ENCODE measurements at places on chromosomes 5 and 9.
A peak's percentile ranks its signal among the peaks of the same experiment; 100 is the strongest.

DNA sequence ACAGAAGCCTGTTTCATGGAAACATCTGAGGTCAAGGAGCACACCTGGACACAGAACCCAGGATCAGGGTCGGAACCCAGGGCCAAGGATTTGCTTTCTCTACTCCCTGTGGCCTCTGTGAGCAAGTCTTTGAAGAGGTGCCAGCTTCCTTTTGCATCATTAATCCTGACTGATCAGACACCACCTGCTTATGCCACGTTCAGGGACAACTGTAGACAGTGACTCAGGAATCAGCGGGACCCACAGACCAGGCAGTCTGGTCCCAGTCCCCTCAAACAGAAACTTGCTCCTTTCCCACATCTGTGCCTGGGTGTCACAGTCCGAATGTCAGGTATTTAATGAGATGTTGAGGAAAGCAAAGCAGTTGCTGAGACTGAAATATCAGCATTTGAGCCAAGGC lies 154.8 kb downstream of the SGCD start:
- no peak for DNase-seq

GRCh38 chr9:133709015-133709611 lies 29.0 kb downstream of the SARDH start:
- DNase-seq, result no peak

- DNase-seq, result no peak
These were observed 317.1 kb downstream of the KCTD16 start for GRCh38 chr5:144487761-144488160.

GRCh38 chr5:55159763-55160492 lies at the start of gene GPX8:
GPX8 (plus strand) TSS chr5:55160171; CDS start chr5:55160193, 22 bp downstream.
- DNase-seq, result peak; percentile 32

GRCh38 chr5:50501491-50502228 lies 60.6 kb upstream of the EMB start:
- no peak for DNase-seq

- no peak for DNase-seq
These were observed 169.9 kb downstream of the CDH9 start for GRCh38 chr5:26868504-26868903.

- DNase-seq, result no peak
These were observed 97.9 kb upstream of the MSX2 start for GRCh38 chr5:174626369-174626920.

DNA sequence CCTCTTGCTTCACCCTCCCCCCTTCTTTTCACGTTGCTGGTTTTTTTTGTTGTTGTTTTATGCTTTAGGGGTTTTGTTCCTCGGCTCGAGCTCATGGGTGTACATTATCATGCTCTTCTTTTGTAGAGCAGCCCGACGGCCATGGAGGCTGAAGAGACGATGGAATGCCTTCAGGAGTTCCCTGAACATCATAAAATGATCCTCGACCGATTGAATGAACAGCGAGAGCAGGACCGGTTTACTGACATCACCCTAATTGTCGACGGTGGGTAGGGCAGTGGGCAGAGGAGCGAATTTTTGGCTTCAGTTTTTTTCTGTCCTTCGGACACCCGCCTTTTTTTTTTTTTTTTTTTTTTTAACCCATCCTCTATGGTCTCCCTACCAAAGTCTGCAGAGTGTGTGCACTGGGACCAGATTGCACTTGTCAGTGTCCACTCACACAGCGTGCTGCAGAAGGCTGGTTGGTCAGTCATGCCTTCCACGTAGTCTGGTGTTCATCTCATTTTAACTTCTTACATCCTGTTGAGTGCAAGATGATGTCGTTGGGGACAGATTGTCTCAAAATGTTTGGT lies 1.3 kb downstream of the ZNF131 start:
- peak; percentile 9 for DNase-seq

- DNase-seq, result no peak
These were observed 33.0 kb downstream of the TBCA start for GRCh38 chr5:77743181-77743580.

DNA sequence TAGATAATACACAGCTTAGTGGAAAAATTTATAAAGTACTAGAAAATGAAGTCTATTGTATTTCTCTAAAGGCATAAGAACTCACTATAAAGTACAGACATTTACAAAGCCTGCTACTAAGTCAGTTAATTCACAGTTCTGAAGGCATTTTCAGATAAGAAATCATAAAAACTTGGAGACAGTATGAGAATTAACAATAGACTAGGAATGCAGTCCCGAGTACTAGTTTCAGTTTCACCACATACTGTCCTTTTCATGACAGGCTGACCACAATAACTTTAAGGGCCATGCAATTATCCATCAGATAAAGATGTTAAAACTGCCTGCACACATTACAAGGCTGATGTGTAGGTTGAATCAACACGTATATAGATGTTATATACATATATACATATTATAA lies 362.6 kb upstream of the SMC2 start:
- DNase-seq, result no peak

GRCh38 chr5:44783634-44784315 lies 25.0 kb upstream of the MRPS30 start:
- DNase-seq, result no peak

DNA sequence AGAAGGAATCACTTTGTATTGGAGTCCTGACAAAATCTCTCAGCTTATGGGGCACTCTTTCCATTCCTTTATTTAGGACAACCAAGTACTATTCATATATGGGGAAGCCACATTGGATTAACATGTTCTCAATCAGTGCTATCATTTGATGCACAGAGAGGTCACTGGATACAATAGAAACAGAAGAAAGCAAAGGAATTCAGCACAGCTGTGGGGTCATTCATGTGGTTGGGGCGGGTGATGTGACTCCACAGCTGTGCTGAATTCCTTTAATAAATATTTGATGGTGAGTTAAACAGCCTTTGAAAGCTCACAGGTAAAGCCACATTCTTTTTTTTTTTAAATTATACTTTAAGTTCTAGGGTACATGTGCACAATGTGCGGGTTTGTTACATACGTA lies 854 bp upstream of the TEX48 start:
- DNase-seq, result no peak

GRCh38 chr5:171724468-171725204 lies 61.0 kb upstream of the SMIM23 start:
- no peak for DNase-seq

DNA sequence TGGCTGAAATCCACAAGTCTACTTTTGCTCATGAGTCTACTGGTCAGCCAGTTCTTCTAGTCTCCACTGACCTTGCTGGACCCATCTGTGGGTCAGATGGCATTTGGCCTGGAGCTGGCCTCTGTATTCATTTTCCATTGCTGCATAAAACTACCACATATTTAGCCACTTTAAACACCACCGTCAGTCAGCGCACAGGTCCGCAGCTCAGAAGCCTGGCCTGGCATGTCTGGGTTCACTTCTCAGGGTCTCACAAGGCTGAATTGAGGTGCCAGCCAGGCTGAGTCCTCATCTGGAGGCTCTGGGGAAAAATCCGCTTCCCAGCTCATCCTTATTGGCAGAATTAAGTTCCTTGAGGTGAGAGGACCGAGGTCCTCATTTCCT lies 54.7 kb downstream of the BARX1 start:
- no peak for DNase-seq

GRCh38 chr5:73654171-73654811 lies 28.3 kb downstream of the ARHGEF28 start:
- no peak for DNase-seq

DNA sequence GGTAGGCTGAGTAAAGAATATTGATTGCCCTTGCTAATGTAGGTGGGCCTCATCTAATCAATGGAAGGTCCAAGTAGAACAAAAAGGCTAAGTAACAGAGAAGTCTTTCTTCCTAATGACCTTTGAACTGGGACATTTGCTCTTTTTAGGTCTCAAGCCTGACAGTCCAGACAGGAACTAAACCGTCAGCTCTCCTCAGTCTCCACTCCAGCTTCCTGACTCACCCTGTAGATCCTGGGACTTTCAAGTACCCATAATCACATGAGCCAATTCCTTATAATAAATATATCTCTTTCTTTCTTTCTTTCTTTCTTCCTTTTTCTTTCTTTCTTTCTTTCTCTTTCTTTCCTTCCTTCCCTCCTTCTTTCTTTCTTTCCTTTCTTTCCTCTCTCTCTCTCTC lies 479.5 kb upstream of the PAPPA start:
- no peak for DNase-seq

DNA sequence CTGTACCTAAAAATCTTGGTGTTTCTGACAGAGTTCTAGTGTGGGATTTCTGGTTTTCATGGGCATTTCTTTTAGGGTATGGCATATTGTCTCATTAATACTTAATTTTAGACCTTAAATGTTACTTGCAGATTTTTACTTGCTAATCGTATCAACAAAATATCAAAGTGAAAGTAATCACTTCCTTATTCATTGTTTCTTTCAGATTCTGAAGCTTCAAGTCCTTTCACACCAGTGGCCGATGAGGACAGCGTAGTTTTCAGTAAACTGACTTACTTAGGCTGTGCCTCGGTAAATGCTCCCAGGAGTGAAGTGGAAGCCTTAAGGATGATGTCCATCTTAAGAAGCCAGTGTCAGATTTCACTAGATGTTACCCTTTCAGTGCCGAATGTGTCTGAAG lies 45.2 kb downstream of the RABGAP1 start:
- DNase-seq, result no peak

DNA sequence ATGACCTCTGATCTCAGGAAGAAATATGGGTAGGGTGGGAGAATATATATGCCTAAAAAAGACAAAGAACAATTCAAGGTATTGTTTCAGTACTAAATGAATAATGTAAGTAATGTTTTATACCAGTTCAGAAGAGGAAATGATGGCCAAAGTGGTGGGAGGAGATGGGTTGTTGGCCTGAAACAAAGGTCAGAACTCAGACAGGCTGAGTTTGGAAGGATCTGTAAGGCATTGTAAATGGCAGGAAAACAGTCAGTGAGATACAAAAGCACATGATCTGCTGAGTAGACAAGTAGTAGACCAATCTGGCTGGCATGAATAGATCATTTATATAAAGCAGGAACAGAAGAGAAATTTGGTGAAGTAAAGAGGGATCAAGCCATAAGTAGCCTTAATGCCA lies 175.8 kb upstream of the PLCXD3 start:
- DNase-seq, result no peak

Measured in SHP77 treated with DMSO at 0.1 percent for 48 hours (cell line).